ENCODE measurements at places on chromosomes 7 and 10. TPM values are rescaled to one million over a fixed set of nuclear protein-coding genes. Genes with fewer than 3 reads are reported as not detected.

CREM gene
- total RNA-seq = 24.3 TPM

ADAM8 gene
- total RNA-seq = 20.3 TPM

FGFR2 gene
- total RNA-seq = 58.7 TPM

RNF32 gene
- 1.9 TPM for total RNA-seq

PNLIPRP3 gene
- total RNA-seq = 0.20 TPM

HOGA1 gene
- total RNA-seq = 2.3 TPM

EMX2 gene
- not detected for total RNA-seq

VSTM4 gene
- 19.5 TPM for total RNA-seq

SPAG6 gene
- not detected for total RNA-seq

BICC1 gene
- 9.2 TPM for total RNA-seq

ADARB2 gene
- 1.2 TPM for total RNA-seq

PPP1R17 gene
- total RNA-seq = not detected

LRRC61 gene
- 10.2 TPM for total RNA-seq

AOAH gene
- 20.8 TPM for total RNA-seq

SLC13A1 gene
- not detected for total RNA-seq
